ENCODE measurements at places on chromosomes 6 and 20. TPM values are rescaled to one million over a fixed set of nuclear protein-coding genes. Genes with fewer than 3 reads are reported as not detected.

NKX2-2 gene
- 0.04 TPM for total RNA-seq

DDO gene
- total RNA-seq = 0.49 TPM

DDX39B gene
- total RNA-seq = 354 TPM

SLC17A5 gene
- 21.9 TPM for total RNA-seq

KIAA1755 gene
- total RNA-seq = 8.7 TPM

TEAD3 gene
- total RNA-seq = 20.6 TPM

RBBP8NL gene
- not detected for total RNA-seq

SAPCD1 gene
- 2.7 TPM for total RNA-seq

LRFN2 gene
- 0.09 TPM for total RNA-seq
